Hypothalamus (tissue), 51 donors: ENCODE measurements at places on chromosomes 16 and 17.

- no peak for DNase-seq
Measured at GRCh38 chr16:85527767-85528297, 85.3 kb upstream of the GSE1 start.

- no peak for DNase-seq
Measured at GRCh38 chr16:28042811-28043210, 20.7 kb downstream of the GSG1L start.

DNA sequence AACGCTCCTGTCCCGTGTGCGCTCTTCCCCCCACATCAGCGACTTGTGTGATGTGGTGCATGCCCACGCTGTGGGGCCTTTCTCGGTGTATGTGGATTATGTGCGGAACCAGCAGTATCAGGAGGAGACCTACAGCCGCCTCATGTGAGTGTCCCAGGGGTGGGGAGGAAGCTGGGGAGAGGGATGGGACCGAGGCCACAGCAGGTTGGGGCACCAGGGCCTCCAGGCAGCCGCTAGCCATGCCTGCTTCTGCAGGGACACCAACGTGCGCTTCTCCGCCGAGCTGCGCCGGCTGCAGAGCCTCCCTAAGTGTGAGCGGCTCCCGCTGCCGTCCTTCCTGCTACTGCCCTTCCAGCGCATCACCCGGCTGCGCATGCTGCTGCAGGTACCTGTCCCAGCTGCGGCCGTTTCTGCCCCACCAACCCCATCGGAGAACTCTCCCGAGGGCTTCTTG, 5.8 kb downstream of the ARHGEF15 start:
- no peak for DNase-seq

- no peak for DNase-seq
Measured at GRCh38 chr16:12614662-12615278, 188.9 kb downstream of the CPPED1 start.

- no peak for DNase-seq
Measured at GRCh38 chr17:63601439-63602371, 1.0 kb downstream of the TACO1 start.

- DNase-seq, result no peak
Measured at GRCh38 chr16:55120408-55120807, 189.7 kb downstream of the IRX5 start.

DNA sequence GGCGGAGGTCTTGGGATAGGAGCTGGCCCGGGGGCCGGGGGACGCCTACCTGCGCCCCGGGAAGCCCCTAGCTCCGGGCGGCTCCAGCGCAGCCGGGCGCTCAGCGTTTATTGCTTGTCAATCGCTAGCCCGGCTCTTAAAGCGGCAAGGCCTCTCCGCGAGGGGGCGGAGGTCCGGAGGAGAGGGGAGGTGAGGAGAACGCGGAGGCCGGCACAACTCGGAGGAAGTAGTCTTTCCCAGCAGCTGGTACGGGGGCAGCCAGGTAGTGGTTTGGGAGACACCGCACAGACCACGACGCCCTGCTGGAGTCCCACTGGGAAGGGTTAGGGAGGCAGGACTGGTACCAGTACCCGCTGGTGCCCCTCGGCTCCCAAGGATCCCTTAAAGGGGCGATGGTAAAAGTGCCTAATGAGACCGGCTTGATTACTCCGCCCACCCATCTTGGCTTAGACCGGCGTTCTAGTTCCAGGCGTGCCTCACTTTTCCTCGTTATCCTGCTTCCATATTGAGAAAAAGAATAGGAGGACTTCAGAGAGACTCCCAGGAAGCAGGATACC, at the start of gene MPP2:
Gene MPP2, minus strand, starts transcription at position 112 of the 557 bp plus-strand sequence. CDS start 3,076 bp downstream, outside the sequence.
- peak; percentile 71 for DNase-seq

GRCh38 chr16:52912565-52913173, 140.0 kb downstream of the CHD9NB start:
- peak; percentile 42 for DNase-seq

DNA sequence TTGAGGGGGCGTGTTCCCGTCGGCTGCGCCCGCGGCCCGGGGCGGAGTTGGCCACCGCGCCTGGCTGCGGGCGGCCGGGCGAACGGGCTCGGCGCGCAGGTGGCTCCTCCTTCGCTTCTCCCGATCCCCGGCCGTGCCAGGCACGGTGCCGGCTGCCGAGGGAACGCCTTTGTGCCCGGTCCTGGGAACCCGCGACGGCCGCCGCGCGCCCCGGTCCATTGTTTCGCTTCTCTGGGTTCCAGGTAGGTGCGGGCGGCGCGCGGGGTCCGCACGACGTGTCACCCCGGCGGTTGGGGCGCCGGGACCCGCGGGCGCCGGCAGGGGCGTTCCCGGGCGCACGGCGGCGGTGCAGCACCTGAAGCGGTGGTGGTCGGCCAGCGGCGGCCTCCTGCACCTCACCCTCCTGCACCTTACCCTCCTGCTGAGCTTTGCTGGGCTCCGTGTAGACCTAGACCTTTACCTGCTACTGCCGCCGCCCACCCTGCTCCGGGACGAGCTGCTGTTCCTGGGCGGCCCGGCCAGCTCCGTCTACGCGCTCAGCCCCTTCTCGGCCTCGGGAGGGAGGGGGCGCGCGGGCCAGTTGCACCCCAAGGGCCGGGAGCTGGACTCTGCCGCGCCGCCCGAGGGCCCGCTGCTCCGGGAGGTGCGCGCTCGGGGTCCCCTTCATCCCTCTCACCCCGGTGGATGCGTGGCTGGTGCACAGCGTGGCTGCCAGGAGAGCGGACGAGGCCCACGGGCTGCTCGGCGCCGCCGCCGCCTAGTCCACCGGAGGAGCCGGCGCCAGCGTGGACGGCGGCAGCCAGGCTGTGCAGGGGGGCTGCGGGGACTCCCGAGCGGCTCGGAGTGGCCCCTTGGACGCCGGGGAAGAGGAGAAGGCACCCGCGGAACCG, 99.9 kb downstream of the EFCAB13 start:
- DNase-seq, result no peak
